CD8-positive, alpha-beta memory T cell (primary cell): ENCODE measurements at places on chromosomes 5 and 9. TPM values are rescaled to one million over a fixed set of nuclear protein-coding genes. Genes with fewer than 3 reads are reported as not detected.

RORB gene
- total RNA-seq = not detected

GRCh38 chr9:122099271-122099869, 6.3 kb upstream of the TTLL11 start:
- DNase-seq = peak; percentile 69

GRCh38 chr5:173626505-173626820, 10.0 kb upstream of the BOD1 start:
- DNase-seq = no peak

DNA sequence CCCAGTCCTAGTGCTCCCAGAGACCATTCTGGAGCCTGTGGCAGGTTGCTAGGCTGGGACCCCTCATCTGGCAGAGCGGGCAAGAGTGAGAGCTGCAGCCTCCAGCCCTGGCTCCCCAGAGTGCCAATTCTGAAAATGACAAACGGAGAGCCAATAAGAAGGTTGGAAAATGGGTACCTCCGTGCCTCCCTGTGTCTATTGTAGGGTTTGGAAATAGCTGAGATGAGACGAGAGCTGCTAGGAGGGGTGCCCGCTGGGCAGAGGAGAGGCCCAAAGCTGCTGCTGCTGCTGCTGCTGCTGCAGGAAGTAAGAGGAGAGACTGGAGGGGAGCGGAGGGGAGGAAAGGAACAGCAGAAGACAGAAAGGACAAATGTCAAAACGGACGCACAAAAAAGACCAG, 36.0 kb upstream of the FUBP3 start:
- DNase-seq = no peak

DNA sequence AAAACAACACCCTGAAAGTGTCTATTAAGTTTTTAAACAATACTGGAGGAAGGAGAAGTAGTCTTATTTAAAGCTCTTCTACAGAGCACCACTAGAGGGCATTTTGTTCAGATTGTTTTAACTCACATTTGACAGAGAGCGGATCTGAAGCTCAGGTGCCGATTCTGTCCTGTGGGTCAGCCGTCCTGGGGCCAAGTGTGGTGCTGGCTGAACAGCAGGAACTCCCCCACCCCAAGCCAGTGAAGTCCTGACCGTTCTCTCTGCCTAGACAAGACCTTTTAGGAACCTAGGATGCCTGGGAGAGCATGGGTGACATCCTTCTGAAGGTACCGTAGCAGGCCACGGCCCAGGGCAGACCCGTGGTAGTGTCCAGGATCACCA, 3.9 kb downstream of the EXOC3 start:
- no peak for DNase-seq

- DNase-seq = no peak
These were observed 375.9 kb downstream of the KIF4B start for GRCh38 chr5:155389498-155389897.

GRCh38 chr9:89786655-89787054, 181.8 kb downstream of the GADD45G start:
- no peak for DNase-seq
